ENCODE measurements at places on chromosomes 6 and 20.

DNA sequence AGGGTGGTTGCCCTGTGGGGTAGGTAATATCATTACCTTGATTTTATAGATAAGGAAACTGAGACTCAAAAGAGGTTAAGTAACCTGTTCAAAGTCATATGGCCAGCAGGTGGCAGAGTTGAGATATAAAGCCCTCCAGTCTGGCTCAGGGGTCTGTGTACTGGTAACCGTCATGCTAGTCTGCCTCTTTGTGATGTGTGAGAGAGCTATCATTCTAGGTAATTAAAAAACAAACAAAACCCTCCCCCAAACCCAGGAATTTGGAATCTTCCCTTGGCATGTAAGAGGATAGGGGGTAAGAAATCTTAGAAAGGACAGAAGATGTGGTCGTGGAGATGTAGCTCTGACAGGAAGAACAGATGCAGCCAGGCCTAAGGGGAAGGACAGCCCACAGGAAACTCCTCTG lies 206.0 kb downstream of the CDC5L start:
- peak; percentile 66 for DNase-seq

DNA sequence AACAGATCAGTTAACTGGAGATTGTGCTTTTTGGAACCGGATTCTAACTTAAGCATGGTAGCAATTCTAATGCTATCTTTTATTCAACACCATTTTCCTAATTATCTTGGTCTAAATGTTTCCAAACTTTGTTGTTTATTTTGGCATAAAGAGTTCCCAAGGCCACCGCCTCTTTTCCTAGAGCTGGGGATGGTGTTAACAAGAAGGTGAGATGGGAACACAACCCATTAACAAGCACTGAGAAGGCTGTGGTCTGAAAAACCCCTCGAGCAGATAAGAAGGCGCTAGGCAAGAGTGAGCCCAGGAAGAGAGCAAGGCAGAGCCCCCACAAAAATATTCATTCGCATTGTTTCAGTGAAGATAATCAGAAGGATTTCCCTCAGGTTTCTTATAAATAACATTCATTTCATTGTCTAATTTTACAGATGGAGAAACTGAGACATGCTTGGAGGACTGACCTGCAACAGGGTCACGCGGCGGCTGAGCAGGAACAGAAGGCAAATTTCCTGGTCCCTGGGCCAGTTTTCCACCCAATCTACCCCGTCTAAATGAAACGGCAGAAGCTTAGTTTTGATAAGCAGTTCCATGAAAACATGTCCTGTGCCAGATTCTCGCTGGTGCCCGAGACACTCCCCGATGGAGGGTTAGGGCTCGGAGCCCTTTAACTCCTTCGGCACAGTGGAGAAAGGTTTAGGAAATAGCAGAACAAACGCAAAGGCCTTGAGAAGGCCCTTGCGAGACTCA lies 155.6 kb downstream of the FOXC1 start:
- DNase-seq, result no peak

- no peak for DNase-seq
Observed at GRCh38 chr6:8940356-8940755, 505.0 kb upstream of the SLC35B3 start.

- DNase-seq, result no peak
Observed at GRCh38 chr20:31966991-31967655, 828 bp upstream of the XKR7 start.

DNA sequence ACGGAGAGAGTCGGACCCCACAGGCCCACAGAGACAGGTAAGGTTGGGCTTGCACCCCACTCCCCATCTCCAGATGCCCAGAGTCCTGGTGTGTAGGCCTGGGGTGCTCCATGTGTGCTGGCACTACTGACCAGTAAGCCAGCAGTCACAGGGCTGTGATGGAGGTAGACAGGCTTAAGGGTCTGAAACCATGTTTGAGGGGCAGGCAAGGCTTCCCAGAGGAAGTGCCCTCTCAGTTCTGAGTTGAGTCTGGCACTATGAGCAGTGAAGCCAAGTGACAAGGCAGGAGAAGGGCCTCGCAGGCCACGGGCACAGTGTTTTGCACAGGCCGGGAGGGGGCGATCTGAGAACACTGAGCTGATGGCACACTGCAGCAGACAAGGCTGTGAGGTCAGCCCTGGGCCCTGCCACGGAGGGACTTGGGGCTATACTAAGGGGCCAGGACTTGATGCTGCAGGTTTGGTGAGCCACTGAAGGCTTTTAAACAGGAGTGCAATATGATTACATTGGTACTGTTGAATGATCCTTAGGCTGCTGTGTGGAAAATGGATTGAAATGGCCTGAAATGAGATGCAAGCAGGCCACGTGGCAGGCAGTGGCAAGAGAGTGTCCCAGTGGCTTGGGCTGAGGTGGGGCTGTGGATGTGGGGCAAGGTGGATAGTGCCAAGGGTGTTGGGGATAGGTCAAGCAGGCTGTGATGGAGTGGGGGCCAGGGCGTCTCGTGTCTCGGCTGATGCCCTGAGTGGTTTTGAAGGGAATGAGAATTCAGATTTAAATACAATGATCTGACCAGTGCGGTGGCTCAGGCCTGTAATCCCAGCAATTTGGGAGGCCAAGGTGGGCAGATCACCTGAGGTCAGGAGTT lies 20.3 kb downstream of the TTBK1 start:
- DNase-seq, result peak; percentile 78

DNA sequence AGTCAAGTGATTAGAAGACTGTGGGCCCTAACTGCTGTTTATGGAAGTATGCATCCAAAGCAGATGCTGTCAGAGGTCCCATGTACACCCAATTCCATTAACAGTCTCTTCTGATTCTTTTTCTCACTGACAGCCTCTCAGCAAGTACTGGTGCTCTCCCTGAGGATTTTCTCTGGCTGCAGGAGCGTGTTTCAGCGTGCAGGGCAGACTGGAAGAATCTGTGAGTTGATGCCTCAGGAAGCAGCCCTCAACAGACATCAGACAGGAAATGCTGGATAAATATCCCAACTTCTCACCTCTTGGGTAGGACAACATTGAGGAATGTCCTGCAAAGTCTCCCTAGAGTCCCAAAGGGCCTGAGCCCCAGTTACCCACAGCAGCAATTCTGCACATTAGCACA lies 40.8 kb downstream of the ANKEF1 start:
- DNase-seq, result no peak

DNA sequence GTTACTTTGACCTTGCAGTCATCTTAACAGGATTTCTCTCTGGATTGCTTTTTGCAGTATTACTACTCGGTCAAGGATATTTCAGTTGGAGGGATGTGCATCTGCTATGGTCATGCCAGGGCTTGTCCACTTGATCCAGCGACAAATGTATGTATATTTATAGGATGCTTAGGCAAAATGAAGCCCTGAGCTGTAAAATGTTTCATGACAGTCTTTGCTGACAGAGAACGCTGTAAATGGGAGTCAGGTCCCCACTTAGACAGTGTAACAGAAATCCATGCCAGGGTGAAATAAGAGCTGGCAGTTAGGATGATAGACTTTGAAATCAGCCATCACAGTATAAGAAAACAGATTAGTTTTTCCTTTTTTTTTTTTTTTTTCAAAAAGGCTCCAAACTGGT lies 264.0 kb downstream of the LAMA2 start:
- DNase-seq, result no peak

DNA sequence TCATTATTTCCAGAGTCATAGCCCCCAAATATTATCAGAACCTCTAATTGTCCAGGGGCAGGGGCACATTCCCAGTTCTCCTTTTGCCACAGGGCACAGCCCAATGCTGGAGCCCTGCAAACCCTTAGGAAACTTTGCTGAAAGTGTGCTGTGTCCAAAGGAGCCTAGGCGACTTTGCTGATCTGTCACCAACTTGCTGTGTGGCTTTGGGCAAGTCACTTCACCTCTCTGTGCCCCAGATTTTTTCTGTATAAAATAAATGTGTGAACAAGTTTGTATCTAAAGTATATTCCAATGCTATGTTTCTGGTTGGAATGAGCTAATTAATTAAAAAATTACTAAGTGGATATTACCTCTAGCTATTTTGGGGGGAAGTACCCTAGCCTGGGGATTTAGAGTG lies 25.4 kb upstream of the BCAS1 start:
- no peak for DNase-seq

- no peak for DNase-seq
Observed at GRCh38 chr6:156954191-156954590, 177.0 kb downstream of the ARID1B start.

DNA sequence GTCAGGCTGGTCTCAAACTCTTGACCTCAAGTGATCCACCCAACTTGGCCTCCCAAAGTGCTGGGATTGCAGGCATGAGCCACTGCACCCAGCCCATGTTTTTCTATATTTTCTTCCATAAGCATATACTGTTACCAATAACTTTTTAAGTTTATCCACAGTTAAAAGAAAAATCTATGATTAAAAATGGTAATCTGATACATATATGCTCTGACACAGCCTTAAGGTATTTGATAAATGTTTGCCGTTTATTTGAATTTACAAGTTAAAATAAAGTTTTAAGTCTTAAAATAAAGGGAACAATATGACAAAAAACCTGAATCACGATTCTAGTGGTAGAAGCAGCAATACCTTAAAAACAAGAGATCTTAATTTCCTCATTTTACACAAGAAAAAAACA lies 5.2 kb downstream of the STK38 start:
- DNase-seq, result no peak

DNA sequence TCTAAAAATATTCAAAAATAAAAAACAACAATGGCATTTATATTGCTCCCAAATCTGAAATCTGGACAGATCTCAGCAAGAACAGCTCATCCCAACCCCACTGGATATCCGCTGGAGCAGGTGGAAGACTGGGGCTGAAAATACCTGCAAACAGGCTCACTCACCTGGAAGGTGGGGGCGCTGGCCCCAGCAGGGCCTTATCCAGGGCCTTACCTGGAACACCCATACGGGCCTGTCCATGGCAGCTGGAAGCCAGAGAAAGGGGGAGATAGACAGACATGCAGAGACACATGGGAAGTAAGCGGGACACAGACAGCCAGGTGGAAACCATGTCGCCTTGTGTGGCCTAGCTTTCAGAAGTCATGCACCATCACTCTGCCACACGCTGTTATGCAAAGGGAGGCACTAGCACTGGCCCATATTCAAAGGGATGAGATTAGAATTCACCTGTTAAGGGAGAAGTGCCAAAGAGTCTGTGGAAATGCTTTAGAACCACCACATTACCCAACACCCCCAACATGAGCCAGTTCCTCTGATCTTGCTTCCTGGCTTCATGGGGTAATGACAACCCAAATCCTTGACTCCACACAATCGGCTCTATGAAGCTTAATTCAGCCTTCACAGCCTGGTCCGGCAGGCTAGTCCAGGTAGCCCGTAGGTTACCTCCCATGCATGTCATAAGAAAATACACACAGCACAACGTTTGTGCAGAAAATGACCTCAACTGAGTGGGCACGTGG lies 99.0 kb upstream of the CDYL start:
- DNase-seq, result no peak

- no peak for DNase-seq
Observed at GRCh38 chr6:91281901-91282300, 695.0 kb upstream of the MAP3K7 start.

Measured in hematopoietic multipotent progenitor cell treated with erythropoietin and hydrocortisone succinate and interleukin-3 and kit ligand, for 8 days (in vitro differentiated cells).